ENCODE measurements at places on chromosomes 5 and 9.
A peak's percentile ranks its signal among the peaks of the same experiment; 100 is the strongest.

DNA sequence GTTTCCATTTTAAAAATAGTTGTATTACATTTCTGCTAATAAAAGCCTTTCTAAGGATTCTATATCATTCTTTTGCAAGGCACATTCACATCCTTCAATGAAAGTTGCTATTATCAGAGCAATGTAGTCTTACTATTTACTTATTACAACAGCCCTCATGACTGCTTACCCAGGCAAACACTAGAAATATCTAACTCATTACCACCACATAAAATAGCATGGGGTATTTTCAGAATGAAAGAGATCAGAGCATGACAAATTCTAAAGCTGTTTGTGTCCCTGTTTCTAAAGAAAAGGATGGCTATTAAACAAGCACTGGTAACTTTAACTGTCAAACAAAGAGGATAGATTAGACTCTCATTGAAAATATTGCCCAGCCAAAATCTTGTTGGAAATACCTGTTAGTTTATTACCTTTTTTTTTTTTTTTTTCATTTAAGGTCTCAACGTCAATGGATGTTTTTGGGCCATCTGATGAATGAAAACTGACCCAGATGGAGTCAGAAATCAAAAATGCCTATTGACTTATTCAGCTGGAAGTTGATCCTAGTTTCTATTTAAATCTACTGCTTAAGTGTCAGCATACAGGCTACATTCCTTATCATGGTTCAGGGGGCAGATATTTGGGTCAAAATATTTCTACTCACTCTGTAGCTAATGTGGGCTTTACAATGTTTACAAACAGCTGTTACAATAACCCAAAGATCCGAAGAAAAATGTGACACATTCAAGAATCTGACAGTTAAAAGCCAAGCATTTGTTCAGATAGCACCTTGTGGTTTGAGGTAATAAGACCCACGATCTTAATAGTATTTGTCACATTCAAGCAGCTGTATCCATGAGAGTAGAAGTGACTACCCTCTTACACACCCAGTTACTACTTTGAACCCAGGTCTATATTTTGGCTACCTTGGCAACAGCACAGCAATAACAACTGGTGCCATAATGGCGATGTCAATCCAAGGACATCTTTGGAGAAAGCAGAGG is 554.8 kb upstream of the MEF2C start:
- no peak for DNase-seq

- no peak for DNase-seq
Observed at GRCh38 chr5:106522296-106522695, 1148.4 kb downstream of the EFNA5 start.

DNA sequence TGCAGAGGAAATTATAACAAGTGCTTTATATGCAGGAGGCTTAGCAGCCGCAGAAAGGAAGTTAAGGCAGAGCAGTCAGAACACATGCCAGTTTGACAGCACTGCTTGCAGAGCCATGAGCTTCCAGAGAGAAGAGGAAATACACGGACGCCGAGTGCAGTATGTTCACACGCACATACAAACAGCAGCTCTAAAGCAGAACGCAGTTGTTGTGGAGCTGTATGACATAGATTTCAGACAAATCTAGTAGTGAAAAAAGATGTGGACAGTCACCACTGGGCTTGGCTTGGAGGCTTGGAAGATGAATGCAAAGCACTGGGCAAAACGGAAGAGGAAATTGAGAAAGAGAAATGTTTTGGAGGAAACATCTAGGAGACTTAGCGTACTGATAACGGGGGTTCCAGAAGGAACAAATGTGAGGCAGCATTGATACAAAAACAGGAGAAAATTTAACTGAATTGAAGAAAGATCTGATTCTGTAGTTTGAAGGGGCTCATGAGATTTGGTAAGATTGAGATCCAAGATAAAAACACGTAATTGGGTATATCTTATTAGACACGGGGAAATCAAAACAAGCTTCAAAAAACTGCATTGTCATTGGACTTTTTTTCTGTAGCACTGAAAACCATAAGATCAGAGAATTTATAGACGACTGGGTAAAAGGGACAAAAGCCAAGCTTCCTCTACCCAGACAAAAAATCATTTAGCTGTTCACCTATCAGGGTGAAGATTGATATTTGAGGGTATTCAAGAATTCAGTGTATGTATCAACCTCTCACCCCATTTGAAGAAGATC is 19.6 kb upstream of the ROPN1L start:
- peak; percentile 28 for DNase-seq

DNA sequence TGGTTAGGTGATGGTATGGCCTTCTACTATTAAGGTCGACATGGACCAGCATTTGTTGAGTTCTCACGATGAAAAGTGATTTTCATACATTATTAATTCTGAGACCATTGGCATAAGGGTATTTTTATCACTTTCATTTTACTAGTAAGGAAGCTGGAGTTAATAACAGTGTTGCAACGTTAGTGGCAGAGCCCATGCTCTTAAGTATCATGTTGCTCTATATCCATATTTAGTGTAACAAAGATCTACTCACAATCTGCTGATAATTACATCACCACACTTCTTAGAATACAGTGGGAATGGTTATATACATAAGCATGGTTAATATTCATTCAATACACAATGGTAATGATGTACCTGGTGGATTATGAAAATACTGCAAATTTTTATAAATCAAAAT is 81.9 kb downstream of the PRR16 start:
- DNase-seq, result no peak

DNA sequence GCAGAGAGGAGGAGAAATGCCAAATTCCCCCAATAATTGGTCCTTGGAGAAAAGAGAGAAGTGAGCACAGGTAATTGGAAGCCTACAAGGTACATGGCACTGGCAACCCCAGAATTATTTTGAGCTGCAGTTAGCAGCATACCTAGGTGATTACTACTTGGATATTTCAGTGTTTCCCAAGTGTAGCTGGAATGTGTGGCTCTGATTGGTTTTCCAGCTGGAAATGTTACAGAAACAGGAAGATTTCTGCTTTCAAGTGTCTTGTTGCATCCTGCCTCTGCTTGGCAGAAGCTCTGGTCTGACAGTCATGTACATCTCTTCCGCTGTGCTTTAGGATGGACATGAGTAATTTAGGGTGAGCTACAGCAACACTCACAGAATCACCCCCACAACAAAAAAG is 262.1 kb downstream of the ENC1 start:
- no peak for DNase-seq

DNA sequence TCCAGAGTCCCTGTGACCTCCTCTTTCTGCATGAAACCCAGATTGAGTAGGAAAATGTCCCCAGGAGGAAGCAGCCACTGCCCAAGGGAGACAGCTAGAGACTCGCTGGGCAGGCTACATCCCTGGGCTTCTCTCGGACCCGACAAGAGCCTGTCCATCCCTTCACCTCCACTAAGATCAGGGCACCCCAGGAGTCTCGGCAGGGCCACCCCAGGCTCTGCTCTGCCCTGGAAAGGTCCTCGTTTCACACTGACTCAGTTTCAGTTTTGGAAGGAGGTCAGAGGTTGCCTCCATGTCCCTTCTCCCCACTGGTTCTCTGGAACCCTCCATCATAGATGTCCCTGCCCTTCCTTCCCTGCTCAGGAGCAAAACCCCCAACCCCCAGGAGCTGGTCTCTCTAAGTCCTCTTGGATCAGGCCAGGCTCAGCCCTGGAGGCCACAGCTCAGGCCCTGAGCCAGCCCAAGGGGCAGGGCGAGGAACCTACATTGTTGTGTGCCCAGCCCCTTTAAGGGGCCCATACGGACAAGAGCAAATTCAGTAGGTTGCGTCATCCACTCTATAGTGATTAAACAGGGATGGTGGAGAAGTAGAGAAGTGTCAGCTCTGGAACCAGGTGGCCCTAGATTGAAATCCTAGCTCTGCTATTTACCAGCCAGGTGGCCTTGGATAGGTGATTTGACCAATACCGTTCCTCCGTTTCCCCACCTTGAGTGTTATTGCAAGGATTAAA is 37.4 kb downstream of the C9orf50 start:
- DNase-seq, result no peak

DNA sequence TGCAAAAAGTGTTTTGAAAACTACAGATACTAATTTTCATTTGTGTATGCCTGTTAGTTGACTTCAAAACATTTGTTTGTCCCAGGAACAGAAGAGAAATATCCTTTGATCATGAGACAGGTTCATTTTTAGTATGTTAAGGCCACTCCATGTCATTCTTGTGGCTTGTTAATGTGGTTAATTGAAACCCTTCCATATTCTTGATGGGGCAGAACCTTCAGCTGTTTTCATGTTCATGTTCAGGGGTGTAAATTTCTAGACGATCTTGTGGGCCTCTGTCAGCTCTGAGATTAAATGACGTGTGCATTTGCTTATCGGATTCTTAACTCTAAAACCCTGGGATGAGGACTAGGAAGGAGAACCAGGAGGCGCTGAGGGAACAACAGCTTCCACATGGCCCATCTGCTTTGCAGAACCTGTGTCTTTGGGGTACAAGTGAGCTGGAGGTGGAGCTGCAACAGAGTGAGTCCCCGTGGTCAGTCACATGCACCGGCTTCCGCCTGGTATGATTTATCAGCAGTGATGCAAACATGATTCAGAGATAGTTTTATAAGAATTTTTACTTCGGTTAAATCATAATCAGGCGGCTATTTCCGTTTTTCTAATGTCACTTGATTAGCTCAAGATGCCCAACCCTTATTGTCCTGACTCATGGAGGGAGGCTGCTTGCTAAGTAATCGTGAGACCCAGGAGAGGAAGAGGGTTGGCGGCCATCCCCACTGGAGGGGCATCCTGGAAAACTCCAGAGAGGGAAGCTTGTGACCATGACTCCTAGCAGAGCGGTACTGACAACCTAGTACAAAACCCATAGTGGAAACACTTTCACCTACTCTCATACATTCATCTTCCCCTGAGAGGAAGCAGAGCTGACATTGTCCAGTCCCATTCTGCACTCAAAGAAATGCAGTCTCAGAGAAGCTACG is 138.4 kb downstream of the C9orf152 start:
- peak; percentile 56 for DNase-seq

DNA sequence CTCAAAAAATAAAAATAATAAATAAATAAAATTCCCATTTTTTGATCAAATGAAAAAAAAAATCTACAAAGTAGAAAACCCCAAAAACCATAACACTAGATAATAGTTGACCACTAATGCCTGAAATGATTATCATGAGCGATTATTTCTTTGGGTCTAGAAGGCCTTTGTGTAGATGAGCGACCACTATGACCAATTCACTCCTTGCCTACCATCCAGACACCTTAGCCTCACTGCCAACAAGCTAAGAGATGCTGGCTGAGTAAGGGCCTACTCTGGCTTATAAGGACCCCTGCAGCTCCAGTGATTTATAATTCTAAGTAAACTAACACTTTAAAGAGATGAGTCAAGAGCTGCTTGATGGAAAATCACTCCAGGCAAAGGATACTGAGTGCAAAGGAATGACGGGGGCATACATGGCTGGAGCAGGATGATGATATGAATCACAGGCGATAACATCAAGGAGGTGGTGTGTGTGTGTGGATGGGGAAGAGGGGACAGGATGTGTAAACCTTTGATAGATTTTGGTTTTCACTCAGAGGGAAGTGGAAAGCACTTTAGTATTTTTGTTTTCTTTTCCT is 4.8 kb upstream of the F2RL1 start:
- DNase-seq, result no peak

DNA sequence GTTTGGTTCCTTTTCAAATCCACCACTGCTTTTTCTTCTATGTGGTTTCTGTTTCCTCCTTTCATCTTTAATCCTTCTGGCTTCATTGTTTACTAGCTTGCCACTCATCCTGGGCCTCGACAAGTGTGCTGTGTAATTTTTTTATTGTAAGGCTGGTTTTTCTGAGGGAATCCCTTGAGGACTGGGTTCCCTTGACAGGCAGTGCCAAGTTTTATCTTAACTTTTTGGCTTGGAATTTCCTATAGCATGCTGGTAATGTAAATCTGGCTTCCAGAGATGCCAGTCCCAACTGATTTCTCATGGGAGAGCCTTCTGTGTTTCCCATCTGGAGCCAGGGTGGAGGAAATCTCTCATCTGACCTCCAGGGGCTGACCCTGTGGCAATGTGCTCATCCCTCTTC is 184.7 kb downstream of the ROR2 start:
- no peak for DNase-seq

DNA sequence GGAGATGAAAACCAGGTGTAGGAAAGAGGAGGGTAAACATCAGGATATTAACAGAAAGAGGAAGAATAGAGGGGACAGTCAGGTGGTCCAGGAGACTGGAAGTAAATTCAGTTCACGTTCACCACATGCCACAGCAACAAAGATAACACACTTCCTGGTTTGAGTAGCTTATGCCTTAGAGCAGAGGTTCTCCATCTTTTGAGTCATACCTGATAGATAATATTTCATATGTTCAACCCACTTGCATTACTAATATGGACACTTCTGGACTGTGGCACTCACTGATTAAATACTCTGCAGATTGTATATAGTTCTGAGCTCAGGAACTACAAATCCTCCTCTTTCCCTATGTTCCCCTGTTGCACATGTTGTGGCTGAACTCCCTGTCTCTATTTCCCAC is 179.9 kb upstream of the NR3C1 start:
- no peak for DNase-seq

- no peak for DNase-seq
Observed at GRCh38 chr5:9604416-9604815, 25.7 kb downstream of the TAS2R1 start.

DNA sequence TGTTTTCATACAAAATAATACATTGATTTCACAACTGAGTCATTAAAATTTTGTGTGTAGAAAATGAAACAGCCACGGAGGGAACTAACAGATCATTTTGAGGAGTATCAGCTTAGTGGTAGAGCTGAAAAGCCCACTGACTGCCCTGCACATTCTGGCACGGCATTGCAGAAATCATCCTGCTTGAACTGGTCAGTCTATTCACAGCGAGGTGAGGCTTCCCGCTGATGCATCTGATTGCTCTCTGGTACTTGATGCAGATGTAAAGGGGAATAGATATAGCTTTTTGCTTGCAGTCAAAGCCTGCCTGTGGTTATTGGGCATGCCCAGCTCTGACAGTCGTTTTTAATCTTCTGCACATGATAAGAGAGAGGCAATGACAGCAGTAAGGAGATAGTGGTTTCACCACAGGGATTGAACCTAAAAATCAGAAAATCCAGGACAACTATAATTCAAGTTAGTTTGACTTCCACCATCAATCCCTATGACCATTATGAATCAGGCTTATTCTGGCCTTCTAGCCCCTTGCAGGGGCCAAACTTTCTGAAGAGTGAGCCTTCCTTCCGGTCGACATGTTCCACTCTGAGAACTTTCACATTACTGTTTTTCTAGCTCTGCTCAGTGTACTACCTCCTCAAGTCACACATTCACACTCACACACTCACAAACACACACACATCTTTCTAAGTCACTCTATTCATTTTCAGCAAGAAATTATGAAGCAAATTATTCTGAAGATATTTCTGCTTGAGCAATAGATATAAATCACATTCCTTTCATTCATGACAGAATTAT is 782.8 kb upstream of the NUDT12 start:
- DNase-seq, result no peak

GRCh38 chr9:123157221-123157620 is 111.2 kb downstream of the STRBP start:
- no peak for DNase-seq

- DNase-seq, result no peak
Observed at GRCh38 chr5:139835656-139836055, 40.0 kb downstream of the PSD2 start.

DNA sequence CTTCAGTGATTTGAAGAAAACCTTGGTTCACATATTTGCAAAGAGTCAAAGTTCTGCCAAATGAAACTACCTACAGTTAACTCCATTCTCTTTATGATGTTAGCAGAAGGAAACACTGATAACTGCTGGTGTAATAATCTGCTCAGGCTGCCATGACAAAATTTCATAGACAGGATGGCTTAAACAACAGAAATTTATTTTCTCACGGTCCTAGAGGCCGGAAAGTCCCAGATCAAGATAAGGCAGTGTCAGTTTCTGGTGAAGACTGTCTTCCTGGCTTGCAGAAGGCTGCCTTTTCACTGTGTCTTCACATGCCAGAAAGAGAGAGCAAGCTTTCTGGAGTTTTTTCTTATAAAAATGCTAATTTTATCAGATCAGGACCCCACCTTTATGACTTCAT is 102.4 kb upstream of the PARP8 start:
- peak; percentile 21 for DNase-seq

Measured in CD4-positive, alpha-beta T cell treated with Interleukin-15 for 1 hour (primary cell).